Activated B cell treated with CpG ODN at 0.5 μM for 24 hours (primary cell): ENCODE measurements at places on chromosomes 1 and 21.

DNA sequence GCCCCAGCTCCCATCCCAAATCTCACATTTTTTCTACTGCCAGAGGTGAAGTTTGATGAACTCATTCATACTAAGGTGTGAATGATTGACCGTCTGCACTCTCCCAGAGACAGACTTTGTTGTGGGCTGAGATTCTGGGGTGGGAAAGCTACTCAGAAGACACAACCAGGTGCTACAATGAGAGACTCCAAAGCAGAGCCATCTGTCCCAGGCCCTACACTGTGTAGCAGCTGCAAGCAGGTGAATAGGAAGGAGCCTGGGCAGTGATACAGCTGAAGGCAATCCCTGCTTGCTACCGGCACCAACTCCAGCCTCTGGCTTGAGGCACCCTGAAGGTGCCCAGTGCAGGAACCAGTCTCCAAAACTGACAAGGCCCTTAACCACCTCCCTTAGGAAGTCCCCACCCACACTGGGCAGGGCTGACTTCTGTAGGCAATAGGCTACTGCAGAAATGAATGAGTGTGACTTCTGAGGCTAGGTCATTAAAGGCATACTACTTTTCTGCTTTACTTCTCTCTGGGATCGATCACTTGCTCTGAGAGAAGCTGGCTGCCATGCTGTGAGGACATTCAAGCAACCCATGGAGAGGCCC lies 79.7 kb upstream of the RUNX3 start:
- DNase-seq, result no peak

DNA sequence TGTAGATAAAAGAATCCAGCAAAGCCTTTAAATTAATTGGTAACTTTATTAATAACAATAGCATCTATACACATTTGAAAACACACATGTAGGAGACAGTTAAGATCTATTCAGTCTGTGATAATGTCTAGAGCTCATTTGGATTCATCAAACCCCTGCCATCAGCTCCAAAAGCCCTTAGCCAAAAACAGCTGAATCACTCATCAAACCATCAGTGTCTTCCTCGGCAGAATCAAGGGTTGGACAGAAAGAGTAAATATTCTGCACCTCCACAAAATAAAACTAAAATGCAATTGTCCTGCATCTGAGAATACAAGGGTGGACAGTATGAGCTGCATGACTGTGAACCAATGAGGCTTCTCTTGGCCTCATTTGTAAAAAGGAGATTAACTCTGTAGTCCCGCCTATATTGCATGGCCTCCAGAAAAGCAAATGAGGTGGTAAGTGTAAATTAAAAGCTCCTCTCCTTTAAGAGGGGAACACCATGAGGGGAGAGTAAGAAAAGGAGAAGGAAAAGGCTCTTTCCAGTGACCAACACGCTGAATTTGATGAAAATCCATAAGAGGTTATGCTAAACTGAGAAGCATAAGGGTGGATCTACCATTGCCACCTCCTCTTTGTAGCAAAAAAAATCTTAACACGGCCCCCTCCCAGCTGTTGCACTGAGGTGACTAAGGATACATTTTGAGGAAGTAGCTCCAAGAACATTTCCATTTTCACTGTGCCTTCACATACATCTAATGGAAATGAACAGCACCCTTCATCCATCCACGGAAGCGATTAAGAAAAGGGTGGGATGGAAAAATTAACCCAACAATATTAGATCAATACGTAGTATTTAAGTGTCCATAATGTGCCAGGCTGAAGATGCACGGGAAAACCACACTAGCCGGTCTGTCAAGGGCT lies 14.7 kb upstream of the BOLA1 start:
- no peak for DNase-seq

DNA sequence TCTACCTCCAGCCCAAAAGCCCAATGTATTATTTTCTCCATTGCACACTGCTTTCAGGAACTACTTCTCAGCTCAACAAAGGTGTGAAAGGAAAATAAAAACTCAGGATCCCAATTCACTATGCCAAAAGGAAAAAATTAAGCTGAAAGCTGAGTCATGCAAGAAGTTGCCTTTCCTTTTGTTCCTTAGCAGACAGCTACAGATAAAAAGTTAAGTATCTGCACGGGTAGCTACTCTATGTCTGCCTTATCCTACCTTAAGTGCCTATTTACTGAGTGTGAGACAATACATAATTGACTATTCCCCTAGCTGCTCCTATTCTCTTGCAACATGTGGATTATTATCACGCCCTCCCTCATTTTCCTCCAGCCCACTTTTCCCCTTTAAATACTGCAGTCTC lies 84.1 kb downstream of the ADCY10 start:
- no peak for DNase-seq

DNA sequence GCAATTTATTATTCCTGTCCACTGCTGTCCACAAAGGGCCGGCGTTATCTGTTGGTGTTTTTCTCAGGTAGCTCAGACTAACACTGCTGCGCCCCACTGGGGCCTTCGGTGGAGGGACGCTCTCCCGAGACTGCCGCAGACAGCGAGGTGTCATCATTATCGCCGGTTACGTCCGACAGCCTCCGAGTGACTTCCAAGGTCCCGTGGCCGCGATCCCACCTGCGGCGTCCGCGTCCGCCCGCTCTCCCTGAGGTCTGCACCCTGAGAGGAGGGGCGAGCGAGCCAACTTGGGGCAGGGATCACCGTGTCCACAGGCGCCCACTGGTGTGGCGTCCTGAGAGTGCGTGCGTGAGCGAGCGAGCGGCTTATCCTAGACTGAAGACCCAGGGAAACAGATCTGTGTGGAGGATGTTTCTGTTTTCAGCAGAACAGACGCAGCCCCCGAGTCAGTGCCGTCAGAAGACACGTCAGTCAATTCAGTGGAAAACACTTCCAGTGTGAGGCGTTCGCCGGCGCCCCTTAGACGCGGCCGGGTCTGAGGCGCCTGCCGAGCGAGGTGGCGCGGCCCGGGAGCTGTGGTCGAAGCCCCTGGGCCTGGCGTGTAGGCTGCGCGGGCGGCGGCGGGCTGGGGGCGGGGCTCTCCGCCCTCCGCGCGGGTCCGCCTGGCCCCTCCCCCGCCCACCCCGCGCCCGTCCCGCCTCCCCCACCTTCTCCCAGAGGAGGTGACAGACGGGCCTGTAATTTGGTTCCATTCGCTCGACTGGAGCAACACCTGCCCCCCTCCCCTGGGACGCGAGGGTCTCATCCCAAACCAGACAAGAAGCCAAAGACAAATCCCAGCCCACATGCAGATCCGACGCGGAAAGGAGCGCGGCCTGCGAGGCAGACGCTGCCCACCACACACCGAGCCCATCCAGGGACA lies 12.6 kb downstream of the NHLH2 start:
- no peak for DNase-seq

DNA sequence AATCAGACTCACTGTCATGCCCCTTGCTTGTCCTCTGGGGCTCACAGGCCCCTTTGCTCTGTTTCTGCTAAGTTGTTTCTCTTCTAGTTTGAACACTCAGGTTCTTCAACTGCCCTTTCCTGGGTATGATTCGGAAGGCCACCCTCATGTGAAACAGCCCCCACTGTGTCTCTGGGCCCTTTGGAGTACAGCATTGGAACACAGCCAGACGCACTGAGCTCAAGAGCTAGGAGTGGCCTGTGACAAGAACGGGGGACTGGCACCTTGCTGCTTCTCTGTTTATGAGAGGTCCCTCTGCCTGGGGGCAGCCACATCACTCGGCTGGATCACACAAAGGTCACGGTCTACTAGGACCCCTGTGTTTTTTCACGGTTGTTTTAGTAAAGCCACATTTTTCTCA lies 114.4 kb upstream of the ZC3H12A start:
- DNase-seq, result no peak

DNA sequence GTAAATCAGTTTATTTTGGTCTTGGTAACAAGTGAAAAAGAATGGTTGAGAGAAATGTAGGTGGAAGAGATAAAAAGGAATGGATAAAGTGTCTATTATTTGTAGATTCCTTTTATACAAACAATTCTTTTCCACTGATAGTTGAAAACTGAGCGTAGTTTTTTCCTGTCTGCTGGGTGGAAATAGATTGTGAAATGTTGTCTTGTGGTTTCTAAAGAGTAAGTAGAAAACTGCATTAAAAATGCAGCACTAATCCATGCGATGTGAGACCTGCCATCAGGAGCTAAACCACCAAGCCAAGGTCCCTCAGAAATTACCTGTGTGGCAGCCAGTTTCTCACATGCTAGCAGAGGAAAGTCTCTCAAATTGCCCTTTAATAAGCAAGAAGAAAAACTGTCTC lies 103.2 kb upstream of the SLC44A3 start:
- DNase-seq, result no peak

- no peak for DNase-seq
Measured at GRCh38 chr21:42878678-42878992, 704 bp downstream of the WDR4 start.

DNA sequence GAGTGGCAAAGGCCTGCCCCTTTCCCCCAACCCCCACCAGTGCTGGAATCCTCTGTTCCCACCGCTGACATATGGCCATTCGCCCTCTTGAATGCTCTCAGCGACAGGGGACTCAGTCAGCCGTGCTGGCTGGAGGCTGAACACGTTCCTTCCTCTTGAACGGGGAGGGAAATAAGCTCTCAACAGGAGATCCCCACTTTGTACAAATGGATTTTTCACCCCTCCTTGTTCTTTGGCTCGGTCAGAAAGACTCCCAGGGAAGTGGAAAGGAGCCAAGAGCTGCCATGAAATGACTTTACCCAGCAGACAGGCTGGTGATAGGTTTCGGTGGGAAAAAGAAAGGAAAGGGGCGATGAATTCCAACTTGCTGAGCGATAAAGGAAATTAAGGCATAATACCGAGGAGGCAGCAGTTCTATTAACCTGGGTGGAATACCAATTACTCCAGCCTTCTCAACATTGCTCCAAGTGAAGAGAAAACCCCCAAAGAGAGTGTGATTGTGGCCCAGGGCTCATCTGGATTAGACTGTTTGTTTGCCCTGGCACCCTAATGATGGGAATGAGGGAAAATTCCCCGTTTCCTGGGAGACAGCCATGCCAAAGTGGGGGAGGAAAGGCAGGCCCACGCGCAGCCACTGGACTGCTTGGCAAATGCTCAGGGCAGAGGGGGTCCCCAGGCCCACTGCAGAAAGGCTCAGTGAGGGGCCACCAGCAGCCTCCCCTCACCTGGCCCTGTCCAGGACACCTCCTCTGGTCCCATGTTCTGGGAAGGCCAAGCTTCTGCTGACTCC lies 23.9 kb downstream of the LRP8 start:
- no peak for DNase-seq

- DNase-seq, result no peak
Measured at GRCh38 chr1:90192408-90192807, 197.5 kb downstream of the ZNF326 start.

GRCh38 chr1:112358798-112359408 lies 37.1 kb upstream of the CTTNBP2NL start:
- no peak for DNase-seq

DNA sequence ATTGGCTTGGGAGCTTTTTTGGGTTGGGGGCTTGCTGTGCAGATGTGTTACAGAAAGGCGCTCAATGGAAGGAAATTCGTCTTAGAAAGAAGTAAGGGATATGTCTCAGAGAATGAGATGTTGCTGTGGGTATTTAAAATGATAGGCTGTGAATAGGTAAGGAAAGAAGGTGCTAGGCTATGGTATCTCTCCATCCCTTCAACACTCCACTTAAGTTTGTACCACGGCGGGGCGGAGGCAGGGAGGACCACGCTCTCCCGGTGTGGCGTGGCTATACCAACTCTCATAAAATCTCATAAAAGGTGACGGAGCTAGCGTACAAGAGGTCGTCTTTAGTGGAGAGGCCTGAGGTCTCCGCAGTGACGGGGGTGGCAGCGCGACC lies 305 bp upstream of the RPS6KC1 start:
- no peak for DNase-seq

- DNase-seq, result no peak
Measured at GRCh38 chr1:58409336-58409735, 137.2 kb downstream of the OMA1 start.

DNA sequence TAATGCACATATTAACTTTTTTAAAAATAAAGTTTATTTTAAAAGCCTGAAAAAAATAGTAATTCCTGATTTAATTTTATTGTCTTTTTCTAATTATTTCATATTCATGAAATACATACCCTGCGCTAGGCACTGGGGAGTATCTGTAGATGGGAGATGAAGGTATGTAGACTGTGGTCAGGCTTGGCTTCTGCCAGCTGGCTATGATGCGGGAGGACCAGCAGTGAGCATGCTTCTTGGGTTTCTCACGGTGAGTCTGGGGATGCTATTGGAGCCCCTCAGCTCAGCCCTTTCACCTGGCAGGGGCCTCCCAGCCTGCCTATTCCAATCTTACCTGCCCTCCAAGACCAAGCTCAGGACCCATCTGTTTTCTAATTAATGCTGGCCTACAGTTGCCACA lies 138.4 kb downstream of the NOS1AP start:
- no peak for DNase-seq

DNA sequence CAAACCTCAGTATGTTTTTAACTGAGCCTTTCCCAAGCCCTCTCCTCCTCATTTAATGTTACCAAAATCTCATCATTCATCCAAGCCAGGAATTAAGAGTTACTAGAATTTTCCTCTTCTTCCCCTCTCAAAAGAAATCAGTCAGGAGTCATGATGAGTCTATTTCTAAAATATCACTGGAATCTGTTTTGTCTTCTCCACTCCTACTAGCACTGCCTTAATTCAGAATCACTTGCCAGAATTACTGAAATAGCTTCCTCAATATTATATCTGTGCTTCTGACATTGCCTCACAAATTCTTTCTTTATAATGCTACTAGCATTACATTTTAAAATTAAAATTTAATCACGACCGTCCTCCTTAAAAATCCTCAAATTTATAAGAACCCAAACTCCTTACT lies 106.1 kb downstream of the PTGER3 start:
- DNase-seq, result no peak

GRCh38 chr1:171699531-171699930 lies 42.3 kb downstream of the VAMP4 start:
- DNase-seq, result no peak

GRCh38 chr1:163315773-163316374 lies 5.9 kb upstream of the NUF2 start:
- DNase-seq, result no peak

DNA sequence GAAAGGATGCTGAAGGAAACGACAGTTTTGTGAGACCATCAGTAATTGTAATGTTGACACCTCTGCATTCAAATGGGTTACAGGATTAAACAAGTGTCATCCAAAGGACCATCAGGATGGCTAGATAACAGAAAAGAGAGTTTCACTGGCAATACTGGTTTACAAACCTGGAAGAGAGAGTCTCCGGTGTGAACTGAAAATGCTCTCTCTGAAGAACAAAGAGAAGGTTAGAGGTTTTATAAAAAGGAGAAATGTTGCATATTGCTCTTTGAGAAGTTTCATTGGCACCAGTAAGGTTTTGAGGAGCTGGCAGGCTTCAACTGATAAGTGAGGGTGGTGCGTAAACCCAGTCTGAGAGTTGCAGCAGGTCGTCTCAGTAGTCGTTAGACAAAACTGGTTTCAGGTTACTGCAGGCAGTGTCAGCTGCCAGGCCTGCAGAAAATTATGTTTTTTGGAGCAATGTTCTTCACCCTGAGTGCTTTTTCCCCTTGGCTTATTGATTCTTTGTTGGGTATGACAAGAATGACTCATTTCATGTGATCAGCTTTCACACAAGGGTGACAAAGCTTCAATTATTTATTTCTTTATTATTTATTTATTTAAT lies 42.2 kb downstream of the KCNK1 start:
- DNase-seq, result no peak

- no peak for DNase-seq
Measured at GRCh38 chr1:19532519-19532918, 47.2 kb upstream of the CAPZB start.

GRCh38 chr1:50591598-50591997 lies 168.4 kb upstream of the DMRTA2 start:
- DNase-seq, result no peak
